ENCODE measurements at places on chromosomes 3 and 15.
A peak's percentile ranks its signal among the peaks of the same experiment; 100 is the strongest.

GRCh38 chr15:97259943-97260342 is 700.6 kb upstream of the ARRDC4 start:
- DNase-seq = no peak

DNA sequence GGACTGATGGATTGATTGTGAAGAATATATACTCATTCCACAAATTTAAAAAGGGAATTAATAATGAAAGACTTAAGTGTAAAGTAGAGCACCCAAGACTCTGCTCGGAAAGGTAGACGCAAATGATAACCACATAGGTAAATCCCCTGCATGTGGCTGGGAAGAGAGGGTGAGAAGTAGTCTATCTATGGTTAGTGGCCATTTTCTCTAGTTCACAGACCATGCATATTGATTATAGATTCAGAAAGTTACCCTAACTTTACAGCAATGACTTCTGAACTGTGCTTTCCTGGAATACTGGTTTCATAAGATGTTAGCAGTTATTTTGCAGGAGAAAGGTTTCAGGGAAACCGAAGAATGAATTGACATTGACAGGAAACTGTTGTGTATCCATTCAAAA is 51.7 kb downstream of the CASR start:
- no peak for DNase-seq

- DNase-seq = peak; percentile 64
These were observed 27.0 kb upstream of the SFMBT1 start for GRCh38 chr3:53072653-53073552.

- no peak for DNase-seq
These were observed 70.5 kb upstream of the LIPC start for GRCh38 chr15:58361273-58361759.

DNA sequence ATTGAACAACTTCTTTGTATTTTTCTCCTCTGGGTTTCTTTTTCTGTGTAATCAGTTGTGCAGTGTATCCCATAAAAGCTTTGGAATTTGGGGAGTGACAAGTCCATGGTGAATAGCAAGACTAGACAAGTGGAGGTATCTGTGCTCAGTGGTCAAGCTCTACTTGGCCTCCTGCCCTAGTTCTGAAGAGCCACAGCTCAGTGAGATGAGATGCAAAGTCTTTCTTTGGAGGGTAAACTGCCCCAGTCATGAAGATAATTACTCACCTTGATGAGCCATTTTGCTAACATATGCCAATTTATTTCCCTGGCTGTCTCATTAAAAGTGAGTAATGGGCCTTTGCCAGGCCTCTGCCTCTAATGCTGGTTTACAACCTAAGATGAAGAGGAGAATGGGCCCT is 271.2 kb upstream of the TRIM42 start:
- no peak for DNase-seq

- no peak for DNase-seq
These were observed 132.6 kb downstream of the RAB11A start for GRCh38 chr15:66001717-66002426.

DNA sequence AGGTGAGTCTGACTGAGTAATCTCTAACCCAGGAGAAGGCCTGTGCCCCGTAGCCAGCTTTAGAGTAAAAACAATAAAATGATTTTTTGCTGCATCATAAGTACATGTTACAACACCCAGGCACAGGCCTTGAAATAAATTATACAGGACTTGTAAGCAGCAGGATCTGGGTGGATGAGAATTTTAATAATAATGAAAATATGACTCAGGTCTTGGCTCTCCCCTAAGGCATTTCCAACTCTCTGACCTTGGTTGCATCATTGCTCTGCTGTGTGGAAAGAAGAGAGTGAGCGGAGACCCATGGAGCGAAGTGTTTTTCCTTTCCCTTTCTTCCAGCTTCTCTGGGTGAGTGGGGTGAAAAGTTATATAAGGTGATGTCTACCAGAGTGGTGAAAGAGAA is 44.6 kb downstream of the EOMES start:
- DNase-seq = no peak

DNA sequence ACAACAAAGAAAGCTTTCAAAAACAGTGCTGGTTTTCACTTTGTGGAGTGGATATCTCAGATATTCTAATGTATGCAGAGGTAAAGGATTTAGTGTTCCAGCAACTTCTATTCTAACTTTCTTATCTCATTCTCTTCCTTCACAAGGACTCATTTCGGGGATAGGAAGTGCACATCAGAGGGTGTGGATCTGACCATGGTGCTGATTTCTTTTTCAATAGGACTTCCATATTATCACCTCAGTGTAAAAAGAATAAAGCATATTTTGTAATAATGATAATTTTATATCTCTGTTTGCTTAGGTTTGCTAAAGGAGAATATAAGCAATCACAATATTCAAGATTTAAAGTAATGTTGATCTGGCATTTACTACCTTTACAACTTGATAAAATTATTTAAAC is 12.5 kb upstream of the CADM2 start:
- no peak for DNase-seq

GRCh38 chr15:71111181-71111565 is 4.1 kb upstream of the THSD4 start:
- DNase-seq = no peak

- DNase-seq = no peak
These were observed 7.7 kb downstream of the STAB1 start for GRCh38 chr3:52502808-52503350.

DNA sequence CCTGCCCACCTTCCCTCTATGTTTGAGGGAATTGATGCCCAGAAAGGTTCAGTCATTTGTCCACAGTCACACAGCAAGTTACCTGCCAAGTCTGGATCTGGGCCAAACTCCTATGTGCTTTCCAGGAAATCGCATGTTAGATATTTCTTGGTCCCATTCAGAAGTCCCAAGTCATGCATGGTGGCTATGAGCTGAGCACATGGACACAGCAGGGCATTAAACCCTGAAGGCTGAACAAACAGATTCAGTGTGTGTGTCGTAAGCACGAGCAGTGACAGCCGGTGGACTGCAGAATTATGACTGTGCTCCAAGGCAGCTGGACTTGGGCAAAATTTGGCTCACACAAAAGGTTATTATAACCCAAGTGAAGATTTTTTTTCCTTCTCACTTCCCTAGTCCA is 11.4 kb upstream of the SLC6A6 start:
- no peak for DNase-seq

DNA sequence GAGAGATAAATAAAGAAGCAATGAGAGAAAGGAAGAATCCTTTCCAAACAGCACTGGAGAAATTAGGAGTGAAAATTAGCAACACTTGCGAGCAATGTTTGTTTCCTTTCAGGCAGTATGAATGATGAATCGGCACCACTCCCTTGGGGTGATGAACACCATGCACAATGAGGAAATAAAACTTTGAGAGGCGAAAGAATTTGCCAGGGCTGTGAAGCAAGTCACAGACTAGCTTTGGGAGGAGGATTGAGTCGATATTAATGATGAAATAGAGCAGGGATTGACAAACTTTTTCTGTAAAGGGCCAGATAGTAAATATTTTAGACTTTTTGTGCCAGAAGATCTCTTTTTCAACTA is 237.7 kb downstream of the AGBL1 start:
- DNase-seq = no peak

DNA sequence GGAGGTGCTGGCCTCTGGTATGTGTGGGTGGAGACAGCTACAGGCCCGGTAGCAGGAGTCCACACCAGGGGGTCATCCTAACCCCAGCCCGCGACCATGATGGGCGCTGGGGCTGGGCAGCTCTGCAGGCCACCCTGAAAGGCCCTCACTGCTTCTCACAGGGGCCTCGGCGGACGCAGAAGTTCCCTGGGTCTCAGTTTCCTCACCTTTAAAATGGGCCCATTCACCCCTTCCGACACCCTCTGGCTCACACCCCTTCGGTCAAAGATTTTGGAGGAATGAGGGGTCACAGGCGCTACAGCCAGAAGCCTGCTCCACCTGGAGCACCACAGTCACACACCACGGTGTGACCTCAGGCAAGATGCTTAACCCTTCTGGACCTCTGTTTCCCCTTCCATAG is 8.0 kb downstream of the PLXND1 start:
- no peak for DNase-seq

DNA sequence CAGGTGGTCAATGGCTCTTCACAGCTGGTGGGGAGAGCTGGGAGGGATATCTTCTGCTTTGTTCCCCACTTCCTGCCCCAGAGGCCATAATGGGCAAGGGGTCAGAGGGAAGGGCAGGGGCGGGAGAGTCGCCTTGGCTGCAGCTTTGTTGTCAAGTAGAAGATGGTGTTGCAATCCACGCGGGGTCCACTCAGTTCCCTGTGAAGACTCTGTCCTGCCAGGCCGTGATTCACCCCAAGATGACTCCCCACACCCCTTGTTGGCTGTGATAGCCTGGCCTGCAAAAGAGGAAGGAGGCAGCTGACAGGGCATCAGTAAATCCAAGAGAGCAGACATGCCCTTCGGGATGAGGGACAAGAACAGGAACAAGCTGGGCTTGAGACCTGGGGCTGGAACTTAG is 6.9 kb downstream of the GALNT15 start:
- DNase-seq = no peak

DNA sequence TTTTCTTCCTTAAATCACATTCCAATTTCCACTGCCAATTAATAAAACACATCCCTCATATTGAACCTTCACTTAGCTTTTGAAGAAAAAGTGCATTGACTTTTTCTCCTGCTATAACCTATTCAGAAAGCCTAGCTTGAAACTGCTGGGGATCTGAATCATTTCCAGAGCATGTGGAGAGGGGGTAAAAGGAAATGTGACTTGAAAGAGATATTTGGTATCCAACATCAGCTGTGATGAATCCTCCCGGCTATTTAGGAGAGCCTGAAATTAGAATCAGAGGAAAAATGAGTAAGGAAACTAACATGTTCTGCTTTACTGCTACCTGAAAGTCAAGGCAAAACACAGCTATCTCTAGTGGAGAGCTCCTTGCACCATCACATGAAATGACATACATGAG is 2.6 kb upstream of the GNB5 start:
- DNase-seq = no peak

- no peak for DNase-seq
These were observed 63.1 kb downstream of the CDC25A start for GRCh38 chr3:48125013-48125705.
